ENCODE measurements at places on chromosomes 3 and 15.

DNA sequence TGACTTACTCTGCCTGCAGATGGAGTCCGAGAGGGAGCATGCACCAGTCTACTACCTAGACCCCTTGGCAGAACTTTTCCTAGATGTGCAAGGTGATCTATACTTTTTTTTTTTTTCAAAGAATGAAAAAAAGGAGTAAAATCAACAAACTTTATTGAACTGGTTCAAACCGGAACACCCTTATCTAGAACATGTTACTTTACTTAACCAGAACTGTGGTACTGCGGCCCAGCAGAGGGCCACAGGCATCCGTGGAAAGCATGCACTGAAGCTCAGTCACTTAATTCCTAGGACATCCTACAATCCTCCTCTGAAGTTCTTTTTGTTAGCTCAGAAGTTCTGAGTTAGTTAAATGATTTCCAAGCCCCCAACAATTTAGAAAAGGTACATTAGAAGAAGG is 21.6 kb downstream of the CHAC1 start:
- no peak for DNase-seq

GRCh38 chr3:187085933-187086332 is 53.4 kb downstream of the RPL39L start:
- no peak for DNase-seq

DNA sequence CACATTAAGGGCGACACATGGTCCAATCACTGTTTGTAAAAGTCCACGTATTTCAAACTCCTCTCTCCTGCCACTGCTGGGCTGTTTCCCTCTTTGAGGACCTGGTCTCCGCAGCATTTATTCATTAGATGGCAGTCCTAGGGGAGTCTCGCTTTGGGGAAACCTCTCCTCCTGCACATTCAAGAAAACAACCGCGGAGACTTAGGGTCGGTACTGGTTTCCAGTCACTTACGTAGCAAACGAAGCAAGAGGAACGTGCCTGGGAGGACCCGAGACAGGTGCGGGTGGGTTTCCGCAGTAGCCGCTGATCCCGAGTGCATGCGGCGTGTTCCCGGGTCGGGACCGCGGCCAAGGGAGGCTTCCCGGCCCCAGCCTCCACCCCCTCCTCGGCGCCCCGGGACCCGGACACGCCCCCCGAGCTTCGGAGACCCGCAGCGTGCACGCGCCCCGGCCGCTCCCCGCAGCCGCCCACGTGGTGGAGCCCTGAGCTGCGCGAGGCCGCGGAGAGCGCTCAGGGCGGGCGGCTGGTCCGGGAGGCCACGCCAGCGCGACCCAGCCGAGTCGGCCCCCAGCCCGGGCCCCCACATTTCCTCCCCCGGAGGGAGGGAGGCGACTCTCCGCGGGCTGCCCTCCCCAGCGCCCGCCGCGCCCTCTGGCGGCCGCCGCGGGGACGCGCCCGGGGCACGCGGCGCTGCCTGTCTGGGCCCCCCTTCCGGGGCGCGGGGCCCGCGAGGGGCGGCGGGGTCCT is 1.1 kb upstream of the IGF1R start:
- peak; percentile 73 for DNase-seq

DNA sequence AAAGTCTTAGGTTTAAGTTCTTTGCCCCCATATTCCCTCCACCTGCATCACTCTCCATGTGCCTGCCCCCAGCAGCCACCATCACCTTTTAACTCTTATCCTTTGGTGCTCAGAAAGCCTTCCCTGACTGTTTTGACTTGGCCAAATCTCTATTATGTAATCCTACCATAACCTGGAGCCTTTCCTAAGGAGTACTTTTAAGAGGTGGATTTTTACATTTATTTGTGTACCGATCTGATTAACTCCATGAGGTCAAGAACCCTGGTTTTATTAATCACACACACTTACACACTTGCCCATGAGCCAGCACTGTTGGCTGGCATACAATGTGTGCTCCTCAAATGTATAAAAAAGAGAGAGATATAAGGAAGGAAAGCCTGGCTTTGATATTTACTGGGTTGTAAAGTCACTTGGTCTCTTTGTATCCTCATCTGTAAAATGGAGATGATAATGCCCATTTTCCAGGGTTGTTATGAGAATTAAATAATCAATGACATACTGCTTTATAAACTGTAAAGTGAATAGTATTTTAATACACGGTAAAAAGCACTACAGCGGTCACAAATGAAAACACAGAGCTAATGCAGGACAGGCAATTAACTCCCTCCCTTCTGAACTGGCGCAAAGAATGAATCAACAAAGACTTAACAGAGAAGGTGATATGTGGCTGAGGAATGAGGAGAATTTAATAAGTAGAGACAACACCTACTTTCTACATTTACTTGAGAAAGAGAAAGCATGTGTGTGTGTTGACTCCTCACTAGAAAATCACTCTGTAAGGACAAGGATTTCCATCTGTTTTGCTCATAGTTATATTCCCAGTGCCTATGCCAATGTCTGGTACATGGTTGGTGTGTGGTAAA is 45.4 kb downstream of the ATP13A4 start:
- no peak for DNase-seq

GRCh38 chr3:127992127-127992526 is 60.1 kb upstream of the SEC61A1 start:
- no peak for DNase-seq

GRCh38 chr15:42094512-42094963 is at the start of gene PLA2G4D:
PLA2G4D (minus strand) TSS chr15:42094562; CDS start chr15:42094459, 103 bp downstream.
- DNase-seq, result no peak

DNA sequence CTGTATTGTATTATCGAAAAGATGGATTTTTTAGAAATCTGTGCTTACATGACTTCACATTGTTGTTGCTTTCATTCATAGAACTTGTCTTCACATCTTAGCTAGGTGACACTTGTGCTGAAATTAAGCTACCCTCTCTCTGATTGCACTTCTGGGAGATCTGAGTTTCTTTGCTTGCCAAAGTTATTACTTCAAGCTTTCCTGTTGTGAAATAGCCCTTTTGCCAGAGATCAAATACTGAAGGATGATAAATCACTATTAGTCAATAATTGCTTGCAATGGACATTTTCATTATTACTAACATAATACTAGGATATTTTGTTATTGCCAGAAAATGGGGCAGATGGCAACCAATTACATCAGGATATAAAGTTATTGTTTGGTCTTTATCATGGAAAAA is 34.7 kb downstream of the PIK3CA start:
- DNase-seq, result no peak

GRCh38 chr3:103992469-103992868 is 1374.2 kb upstream of the ALCAM start:
- DNase-seq, result no peak

DNA sequence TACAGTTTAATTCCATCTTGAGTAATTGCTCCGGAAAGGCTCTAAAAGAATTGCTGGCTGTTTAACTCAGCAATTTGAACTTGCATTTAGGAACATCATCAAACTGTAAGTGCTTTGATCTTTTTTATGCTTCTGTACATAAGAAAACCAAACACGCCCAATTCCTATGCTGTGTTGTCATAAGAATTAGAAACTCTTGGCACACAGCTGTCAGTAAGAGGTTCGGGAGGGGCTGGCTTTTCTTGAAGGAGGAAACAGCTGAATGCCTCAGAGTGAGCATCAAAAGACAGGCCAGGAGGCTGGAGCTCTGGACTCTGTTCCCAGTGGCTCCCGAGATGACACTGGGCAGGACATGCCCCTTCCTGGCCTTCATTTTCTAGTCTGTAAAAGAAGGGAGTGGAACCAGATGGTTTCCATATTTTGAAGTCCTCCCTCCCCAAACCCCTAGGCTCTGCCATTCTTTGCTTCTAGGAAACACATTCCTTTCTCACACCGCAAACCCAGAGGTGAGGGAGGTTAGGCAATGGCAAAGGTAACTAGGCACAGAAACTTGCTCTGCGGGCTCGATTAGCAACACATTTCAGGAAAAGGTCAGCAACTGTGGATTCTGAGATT is 73.7 kb upstream of the DLG1 start:
- no peak for DNase-seq

DNA sequence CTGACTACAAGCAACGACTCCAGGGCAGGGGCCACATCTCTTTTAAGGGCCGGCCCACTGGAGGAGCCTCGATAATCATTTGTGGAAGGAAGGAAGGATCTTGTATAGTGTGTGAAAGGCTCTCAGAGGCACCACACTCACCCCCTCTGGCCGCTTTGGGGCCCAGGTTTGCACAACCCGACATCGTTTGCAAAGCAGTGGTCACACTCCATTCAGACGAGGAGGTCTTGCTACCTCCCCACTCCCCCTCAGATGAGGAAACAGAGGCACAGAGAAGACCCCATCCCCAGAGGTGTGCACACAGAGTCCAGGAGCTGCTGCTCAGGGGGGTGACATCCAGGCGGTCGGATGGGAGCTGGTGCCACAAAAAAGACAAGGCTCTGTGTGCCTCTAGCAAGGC is 29.6 kb downstream of the IQSEC1 start:
- DNase-seq, result no peak

Data from G401 (cell line).